Stimulated activated CD8-positive, alpha-beta memory T cell treated with anti-CD3 and anti-CD28 coated beads, Interleukin-15, amount 100 ng/mL, for 48 hours (primary cell): ENCODE measurements at places on chromosomes 1 and 21.

DNA sequence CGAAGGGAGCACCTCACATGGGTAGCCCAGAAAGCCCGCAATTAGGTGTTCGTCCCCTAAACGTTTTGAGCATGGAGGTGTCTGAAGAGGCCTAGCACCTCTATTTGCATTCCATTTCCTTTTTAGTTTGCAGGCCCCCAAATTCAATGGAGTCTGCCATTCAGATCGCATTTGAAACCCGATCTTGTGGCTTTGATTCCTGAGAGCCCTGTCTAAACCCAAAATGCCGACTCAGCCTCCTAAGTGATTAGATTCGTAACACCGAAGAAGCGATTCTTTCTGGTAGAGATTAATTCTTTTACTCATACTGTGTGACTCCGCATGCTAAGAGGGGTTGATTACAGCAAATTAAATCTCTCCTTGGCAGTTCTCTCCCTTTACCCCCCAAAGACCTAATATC, 415.2 kb upstream of the KAZN start:
- DNase-seq = no peak

GRCh38 chr1:116334015-116334547, 39.0 kb upstream of the ATP1A1 start:
- no peak for DNase-seq

GRCh38 chr21:36072453-36073162, 2.8 kb downstream of the CBR1 start:
- no peak for DNase-seq

GRCh38 chr1:243269461-243269801, 13.6 kb downstream of the SDCCAG8 start:
- no peak for DNase-seq

- DNase-seq = no peak
These were observed 34.0 kb upstream of the RAP1A start for GRCh38 chr1:111585447-111586086.

- DNase-seq = no peak
These were observed 36.6 kb downstream of the UBASH3A start for GRCh38 chr21:42440187-42440792.

- DNase-seq = no peak
These were observed 1.1 kb downstream of the IGSF3 start for GRCh38 chr1:116666187-116667077.

DNA sequence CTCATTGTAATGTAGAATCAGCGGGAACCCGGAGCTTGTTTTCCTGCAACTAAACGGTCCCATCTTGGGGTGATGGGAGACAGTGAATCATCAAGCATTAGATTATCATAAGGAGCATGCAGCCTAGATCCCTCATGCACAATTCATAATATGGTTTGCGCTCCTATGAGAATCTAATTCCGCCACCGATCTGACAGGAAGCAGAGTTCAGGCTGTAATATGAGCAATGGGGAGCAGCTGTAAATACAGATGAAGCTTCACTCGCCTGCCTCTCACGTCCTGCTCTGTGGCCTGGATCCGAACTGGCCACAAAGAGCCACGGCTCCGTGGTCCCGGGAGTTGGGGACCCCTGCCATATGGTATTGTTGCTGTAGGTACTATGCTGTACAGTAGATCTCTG, 1.6 kb downstream of the IFI44 start:
- DNase-seq = no peak

- DNase-seq = no peak
These were observed 141.7 kb upstream of the HOOK1 start for GRCh38 chr1:59672851-59673572.

DNA sequence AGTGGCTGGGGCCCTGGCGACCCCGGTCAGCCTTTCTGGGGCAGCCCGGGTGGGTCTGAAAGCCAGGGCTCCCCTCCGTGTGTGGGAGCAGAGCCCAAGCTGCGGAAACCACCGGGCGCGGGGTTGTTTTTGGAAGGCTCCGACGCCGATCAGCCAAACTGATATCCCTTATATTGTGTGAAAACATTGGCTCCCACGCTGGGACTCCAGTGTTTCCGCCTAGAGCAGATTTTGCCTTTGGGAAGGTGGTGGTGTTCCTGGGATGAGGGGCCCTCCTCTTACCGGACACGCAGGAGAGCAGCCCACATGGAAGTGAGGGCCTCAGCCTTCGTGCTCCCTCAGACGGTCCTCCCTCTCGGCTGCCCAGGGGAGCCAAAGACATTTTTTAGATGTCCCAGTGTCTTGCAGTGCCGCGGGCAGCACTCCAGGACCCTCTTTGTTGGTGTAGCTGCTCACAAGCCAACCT, 54.3 kb downstream of the NGF start:
- no peak for DNase-seq

DNA sequence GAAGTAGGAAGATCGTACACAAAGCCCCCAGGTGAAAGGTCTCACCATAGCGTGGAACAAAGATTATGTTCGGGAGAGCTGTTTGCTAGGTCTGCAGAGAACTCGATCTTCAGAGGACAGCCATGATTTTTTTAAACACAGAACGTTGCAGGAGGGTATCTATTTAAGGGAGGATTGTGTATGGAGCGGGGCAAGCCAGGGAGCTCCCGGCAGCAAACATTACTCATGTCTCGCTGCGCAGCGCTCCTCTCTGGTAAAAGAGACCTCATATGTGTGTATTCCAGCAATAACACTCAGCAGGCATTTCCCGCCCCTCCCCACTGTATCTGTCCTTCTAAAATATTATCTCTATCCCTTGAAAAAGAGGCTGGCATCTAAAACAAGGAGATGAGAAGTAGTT, 2.7 kb downstream of the GLIS1 start:
- no peak for DNase-seq

DNA sequence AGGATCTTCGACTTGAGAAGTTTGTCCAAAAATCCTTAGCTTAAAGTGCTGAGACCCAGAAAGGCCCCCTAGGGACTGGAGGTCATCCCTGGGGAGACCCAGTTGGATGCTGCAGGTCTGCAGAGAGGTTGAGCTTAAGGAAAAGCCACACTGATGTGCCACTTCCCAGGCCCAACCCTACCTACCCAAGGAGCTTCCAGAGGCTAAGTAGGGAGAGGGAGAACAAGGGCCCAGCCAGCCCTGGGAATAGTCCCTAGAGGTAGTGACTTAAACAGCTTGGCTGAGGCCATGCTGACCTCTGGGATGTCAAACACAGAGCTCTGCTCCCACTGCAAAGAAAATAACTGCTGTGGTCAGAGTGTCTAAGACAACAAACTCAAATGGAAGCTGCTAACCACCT, 693.7 kb downstream of the MATN1 start:
- DNase-seq = no peak

- DNase-seq = no peak
These were observed 142.3 kb downstream of the TRIM33 start for GRCh38 chr1:114368560-114369255.

DNA sequence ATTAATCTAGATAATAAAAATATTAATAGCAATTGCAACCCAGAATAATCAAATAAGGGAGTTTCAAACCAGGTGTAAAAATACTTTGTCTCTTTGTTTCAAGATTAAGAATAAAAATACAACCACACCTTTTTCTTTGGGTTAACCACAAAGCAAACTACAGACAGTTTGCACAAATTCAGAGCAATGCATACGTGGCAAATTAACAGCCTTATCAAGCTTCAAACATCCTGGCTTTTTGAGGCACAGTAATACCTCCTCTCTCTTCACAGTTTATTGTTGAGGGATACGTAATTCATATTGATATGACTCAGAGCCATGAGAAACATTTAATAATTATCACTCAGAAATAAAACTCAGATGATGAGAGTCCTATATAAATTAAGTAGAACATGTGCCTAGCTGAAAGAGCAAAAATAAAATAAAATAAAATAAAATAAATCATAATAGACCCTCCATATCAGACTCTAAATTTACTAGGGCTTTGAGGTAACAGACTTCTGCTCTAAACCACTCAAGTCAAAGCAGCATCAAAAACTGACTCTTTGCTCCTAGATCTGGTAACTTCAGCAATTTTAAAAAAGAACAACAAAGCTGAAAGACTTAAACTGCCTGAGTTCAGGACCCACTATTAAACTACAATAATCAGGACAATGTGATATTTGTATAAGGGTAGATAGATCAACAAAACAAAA, 11.4 kb downstream of the EDEM3 start:
- no peak for DNase-seq

DNA sequence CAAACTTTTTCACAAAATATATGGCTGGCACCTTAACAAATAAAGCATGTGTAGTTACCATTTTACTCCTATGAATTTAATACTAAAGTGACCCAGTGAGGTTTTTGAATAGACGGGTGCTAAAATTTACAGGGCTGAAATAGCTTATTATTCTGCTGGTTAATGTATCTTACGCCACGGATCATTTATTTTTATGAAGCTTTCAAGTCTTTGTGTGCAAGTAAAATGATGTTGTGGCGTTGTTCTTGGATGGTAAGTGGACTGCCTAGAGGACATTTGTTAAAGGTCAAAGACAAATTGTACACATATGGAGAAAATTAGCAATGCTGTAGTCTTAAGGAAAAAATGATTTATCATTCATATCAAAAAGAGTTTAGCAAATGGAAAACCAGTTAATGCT, 22.8 kb downstream of the INSL5 start:
- DNase-seq = no peak

DNA sequence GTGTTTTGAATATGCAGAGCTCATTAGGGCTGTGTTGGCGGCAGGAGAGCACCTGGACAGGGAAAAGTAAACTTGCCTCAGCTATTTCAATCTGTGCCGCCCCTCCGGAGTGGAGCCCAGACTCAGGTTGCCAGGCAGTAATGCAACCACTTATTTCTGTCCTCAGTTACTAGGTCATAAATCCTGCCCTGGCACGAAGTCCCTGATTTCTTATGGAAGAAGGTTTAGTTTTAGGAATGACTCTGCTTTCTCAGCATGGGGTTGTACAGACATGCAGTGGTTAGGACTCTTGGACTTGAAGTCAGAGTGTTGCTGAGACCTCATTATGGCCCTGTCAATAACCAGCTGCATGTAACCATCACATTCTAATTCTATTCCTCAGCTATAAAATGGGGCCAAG, 98.3 kb upstream of the FGGY start:
- no peak for DNase-seq

- no peak for DNase-seq
These were observed 1.8 kb downstream of the WDR77 start for GRCh38 chr1:111446967-111447892.

GRCh38 chr21:14353231-14353630, 29.7 kb downstream of the HSPA13 start:
- DNase-seq = no peak

DNA sequence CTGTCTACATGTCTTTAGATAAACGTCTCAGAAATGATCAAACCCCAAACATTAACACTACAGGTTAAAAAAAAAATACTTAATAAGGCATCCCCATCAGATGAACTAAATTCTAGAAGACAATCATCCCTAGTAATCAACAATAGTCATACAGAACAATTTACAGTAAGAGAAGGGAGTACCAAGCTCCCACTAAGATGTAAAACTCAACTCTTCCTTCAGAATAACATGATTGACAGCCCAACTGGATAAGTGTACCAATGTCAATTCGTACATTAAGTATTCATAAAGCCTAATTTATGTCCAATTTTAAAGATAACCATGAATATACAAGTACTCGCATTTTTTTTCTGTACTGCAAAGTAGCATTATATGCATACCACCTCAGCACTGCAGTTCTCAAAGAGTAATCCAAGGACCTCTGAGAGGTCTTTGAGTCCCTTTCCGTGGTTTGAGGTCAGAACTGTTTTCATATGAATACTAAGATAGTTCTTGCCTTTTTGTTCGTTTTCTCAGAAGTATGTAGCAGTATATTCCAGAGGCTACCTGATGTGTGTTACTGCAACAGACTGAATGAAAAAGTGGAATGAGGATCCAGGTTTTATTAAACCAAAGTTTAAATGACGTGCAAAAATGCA, 6.6 kb downstream of the SCAF4 start:
- no peak for DNase-seq

DNA sequence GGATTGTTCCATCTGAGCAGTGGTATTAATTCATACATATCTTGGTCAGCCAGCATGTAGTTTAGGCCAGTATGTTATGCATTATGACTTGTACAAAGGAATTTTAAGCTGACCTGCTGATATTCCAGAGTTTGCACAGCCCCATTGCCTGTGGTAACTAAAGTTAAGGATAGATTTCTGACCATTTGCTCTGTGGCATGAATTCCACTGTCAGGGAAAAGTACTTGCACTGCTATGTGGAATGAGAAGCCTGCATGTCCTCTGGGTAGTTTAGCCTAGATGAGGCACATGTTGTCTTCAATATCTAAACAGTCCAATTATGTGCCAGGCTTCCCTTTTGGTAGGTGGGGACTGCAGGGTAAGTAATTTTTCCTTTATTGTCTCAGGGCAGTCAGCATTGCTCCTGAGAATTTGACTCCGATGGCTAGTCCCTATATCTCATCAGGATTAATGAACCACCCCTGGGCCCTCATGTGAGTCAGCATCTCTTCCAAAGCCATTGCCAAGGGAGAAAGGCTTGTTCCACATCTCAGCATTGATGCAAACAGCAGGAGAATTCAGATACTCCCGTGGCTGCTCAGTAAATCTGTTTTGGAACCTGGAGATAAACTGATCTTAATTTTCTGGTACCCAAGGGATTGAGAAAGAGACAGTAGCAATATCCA, 30.2 kb downstream of the NEK7 start:
- DNase-seq = no peak

- DNase-seq = no peak
These were observed 444.4 kb downstream of the LTN1 start for GRCh38 chr21:28548291-28548690.

- DNase-seq = no peak
These were observed 390 bp upstream of the S100A9 start for GRCh38 chr1:153357076-153357852.

DNA sequence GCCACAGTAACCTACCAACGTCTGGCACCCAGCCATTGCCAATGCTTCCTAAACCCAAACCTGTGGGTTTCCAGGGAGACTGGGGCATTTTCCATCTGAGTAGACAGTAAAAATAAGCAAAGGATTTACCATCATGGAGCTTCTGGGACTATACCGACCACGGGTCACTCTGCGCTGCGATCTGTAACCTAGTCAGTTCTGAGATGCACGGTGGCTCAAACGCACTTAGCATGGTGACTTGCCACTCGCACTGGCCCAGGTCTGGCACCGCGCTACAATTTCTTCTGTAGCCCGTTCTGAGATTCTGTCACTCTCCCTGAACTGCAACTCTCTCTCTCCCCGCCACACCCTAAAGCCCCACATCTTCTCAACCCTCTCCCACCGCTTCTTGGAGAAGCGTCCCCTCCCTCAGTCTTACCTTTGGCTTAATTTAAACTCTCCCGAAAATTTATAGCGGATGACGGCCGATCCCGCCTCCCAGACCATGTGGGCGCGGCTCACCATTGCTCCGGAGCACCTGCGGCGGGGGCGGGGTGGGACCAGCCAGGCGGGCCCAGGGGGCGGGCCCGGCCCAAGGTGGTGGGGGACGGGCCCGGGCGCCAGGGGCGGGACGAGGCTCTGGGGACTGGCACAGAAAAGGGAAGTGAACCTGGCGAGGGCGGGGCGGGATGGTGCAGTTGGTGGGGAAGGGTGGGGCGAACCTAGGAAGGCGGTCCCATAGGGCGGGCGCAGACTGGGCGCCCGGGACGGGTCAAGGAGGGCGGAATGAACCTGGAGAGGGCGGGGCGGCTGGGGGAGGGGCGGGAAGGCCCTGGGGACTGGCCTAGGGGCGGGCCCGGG, 493 bp upstream of the MAP3K21 start:
- peak; percentile 87 for DNase-seq
